ENCODE measurements at places on chromosomes 3 and 15.

GRCh38 chr3:33543601-33544000, 103.4 kb upstream of the UBP1 start:
- no peak for DNase-seq

DNA sequence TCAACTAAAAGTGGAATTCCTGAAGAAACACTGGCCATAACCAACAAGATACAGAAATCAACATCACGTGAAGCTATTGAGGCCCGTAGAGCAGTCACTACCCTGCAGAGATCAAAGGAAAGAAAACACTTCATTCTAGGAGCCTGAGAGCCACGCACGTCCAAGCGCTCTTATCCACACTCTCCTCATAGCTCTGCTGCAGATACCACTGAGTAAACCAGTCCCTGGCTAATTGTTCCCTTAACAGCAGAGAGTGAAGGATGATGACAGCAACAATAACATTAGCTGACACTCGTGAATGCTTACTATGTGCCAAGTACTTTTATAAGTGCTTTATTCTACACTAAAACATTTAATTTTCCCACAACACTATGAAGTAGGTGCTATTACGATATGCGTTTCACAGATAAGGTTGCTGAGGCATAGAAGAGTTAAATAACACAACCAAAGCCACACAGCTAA, 271.0 kb upstream of the GADL1 start:
- no peak for DNase-seq

DNA sequence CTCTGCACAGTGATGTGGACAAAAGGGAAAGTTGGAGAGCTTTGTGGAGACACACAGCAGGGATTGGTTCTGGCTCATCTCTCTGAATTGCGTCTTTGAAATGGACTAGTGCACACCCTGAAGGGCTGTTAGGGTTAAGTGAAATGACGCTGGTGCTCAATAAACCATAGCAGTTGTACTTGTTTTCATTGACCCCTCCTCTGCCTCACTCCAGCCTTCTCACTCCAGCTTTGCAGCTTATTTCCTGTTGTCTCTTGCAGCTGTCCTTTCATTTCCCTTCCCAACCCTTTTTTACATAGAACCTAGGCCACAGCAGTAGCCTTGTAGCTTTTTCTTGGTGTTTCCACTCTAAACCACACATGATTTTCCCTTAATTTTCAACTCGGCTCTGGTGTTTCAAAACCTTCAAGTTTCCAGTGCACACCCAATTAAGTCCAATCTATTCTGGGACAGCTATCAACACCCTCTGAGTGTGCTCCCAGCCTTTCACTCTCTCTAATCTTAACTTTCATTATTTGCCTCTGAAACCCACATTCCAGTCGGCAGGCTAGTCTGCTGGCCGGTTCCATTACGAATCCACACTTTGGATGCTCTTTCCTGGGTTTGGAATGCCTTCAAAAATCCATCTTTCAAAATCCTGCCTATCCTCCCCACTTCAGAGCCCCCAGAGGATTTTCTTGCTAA, 6.4 kb downstream of the C3orf52 start:
- DNase-seq: no peak

- no peak for DNase-seq
Observed at GRCh38 chr15:61812476-61812875, 247.8 kb downstream of the VPS13C start.

- no peak for DNase-seq
Observed at GRCh38 chr3:139231555-139232281, 112.1 kb upstream of the MRPS22 start.

GRCh38 chr3:117728226-117728625, 1018.6 kb downstream of the TUSC7 start:
- no peak for DNase-seq

DNA sequence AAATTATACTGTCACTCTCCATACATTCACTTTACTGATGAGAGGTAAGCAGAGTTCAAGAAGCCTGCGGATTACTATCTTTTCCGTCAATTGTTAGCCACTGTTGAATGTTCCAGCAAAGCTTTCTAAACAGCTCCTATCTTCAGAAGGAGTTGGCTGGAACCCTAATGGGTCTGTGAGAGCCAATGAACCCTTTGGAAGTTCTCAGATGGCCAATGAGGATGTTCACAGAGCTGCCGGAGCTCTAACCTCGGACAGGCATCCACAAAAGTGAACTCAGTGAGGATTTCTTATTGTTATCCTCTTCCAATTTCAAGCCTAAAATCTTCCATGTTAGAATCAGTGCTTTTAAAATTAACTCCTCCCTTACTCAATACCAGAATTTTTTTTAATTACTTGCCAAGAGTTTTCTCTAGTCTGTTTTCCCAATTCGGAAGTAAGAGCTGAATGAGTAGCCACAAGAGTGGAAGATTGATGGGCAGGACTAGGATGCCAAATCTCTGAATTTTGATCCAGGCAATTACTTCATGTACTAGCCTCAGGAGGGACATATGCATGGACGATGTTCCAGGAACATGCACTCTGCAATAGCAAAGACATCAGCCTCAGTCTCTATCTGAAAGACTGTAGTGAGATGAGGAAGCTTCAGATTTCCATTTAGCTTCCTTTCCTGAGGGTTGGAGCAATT, 78.1 kb downstream of the AGBL1 start:
- DNase-seq: no peak

- no peak for DNase-seq
Observed at GRCh38 chr3:160016972-160017371, 28.3 kb downstream of the IL12A start.

DNA sequence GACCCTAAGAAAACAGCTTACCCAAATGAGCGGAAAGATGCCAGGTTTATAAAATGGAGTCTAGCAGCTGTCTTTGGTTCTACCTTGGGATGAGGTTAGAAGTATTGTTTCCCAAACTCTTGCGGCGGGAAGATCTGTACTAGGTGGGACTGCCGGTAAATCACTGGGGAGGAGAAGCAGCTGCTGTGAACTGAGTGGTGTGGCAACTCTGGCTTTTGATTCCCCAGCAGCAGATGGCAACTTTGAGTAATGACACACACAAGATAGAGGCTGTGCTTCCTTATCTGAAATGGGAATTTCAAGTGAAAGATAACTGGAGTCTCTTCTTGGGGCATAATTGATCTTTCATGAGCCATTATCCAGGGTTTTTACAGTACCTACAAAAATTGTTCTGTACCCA, 184.9 kb downstream of the ATG7 start:
- no peak for DNase-seq

DNA sequence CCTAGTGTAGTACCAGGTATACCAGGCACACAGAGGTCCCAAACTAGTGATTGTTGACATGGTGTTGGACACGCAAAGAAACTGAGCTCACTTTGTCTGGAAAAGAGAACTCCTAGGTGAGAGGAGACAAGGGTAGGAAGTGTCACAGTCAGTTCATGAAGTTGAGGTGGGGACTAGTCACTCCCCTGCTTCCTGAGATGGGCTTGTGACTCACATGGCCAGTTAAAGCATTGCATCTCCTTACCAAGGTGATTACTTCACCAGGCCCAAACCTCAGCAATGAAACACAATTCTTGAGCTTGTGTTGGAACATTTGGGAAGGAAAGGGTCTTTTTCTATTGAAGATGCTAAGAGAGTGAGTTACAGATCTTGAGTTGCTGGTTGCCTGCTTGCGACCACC, 49.2 kb upstream of the RAD18 start:
- DNase-seq: no peak

GRCh38 chr3:194174406-194174805, 38.5 kb downstream of the HES1 start:
- no peak for DNase-seq

- DNase-seq: no peak
Observed at GRCh38 chr3:98695796-98696195, 67.3 kb upstream of the ST3GAL6 start.

- DNase-seq: no peak
Observed at GRCh38 chr3:20066850-20067617, 26.8 kb downstream of the KAT2B start.

DNA sequence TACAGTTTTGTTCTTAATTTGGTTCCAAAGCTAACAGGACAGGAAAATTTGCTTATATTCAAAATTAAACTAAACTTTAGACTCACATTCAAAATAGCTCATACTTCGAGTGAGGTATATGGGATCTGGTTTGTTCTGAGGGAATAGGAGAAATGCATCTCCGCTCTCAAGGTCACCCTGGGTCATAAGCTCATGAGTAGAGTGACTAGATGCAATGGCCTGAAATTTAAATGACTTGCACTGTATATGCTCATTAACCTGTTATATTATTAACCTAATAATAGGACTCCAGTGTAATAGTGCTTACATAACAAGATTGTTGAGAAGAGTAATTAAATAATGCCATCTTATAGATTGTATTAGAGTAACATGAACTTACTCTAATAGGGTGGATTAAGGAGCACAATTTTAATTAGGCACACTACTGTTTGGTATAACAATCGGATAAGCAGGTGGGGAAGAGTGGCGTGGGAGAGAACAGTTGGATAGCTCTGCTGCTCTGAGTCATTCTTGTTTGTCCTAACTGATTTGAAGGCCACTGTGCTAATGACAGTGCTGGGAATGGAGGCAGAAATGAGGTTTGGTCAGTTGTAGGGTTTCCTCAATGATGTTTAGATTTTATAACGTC, 5.2 kb downstream of the NKTR start:
- no peak for DNase-seq

DNA sequence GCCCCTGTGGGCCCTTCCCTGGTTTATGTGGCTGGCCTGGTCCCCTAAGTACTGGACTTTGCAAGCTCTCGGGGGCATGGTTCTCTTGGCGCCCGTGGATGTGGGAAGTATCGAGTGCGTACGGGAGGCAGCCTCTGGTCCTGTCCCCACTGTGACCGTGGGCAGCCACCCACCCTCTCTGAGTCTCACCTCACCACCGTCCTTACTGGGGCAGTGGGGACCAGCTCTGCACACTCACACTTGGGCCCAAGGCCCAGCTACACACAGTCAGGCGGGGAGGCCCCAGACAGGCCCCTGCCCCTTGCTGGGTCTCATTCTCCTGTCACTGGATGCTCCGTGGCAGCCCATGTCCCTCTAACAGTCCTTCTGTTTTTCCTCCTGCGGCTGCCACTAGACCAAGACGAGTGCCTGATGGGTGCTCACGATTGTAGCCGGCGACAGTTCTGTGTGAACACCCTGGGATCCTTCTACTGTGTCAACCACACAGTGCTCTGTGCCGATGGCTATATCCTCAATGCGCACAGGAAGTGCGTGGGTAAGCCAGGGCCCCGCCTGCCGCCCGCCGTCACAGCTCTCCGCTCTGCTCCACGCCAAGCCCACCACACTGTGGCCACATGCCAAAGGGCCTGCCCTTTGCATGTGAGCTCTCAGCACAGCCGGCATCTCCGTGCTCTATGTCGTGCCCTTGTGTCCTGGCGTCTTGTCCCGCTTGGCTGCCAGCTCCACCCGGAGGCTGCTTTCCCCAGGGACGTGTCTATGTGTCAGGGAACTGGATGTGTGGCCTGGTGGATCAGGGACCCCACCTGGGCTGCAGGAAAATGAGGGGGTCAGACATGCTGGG, 72.7 kb downstream of the FBLN2 start:
- DNase-seq: no peak

DNA sequence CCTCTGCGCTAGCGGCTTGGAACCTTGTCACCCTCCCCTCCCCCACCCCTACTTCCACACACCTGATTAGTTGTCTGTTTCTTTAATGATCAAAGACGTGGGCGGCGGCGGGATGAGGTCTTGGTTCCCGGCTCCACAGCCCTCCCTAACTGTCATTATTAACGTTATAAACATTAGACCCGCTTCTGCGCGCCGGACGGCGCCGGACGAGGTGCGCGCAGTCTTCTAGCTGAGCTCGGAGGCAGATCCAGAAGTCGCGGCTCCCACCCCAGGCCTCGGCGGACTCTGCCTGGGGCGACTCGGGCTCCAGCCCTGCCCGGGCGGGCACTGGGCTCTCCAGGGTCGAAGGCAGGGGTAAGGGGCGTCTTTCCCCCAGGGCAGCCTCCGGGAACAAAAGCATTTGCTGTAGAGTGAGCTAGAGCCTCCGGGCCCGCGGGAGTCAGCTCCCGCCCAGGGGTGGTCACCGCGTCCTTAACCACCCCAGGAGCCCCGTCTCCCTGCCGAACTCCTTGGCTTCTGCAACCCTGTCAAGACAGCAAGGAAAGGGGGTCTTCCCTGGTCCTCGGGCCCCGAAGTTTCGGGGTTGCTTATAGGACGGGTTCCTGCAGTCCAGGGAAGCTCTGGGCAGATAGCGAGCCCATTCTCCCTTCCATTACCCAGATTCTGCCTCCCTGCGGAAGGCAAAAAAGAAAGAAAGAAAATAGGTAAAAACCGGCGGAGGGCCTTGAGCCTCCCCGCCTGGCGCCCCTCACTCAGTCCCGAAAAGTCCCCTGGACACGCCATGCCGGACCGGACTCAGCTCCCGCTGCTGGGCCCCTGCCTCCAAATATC, 2.2 kb upstream of the ISLR2 start:
- no peak for DNase-seq

GRCh38 chr3:170839518-170840100, 30.4 kb downstream of the RPL22L1 start:
- no peak for DNase-seq

GRCh38 chr15:70050970-70051369, 46.7 kb downstream of the TLE3 start:
- DNase-seq: no peak

- no peak for DNase-seq
Observed at GRCh38 chr3:185717121-185717520, 107.7 kb downstream of the IGF2BP2 start.

GRCh38 chr15:73928971-73929627, 2.8 kb downstream of the LOXL1 start:
- DNase-seq: no peak

DNA sequence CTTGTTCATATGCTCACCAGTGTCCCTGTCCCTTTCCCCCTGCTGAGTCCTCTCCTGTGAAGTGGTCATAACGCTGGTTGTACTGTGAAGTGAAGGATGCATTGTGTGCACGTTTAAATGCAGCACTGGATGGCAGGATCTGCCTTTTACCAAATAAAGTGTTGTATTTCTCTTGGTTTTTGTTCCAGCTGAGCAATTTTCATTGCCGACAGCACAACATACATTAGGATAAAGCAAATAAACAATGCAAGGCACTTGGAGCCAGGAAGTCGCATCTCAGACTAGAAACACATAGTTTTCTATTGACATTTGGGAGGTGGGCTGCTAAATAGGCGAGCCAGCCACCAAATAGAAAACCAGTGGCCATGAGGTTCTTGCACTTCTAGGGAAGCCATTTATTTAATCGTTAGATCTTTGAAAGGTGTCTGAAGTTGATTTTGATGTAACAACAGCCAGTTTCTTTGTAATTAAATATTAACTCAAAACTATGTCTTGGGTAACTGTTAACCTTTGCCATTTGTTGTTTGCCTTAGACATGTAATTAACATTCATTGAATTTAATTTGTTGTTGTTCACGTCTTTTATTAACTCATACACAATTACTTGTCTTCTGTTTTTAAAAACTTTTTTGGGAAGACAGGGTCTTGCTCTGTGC, 185.3 kb downstream of the FNDC3B start:
- no peak for DNase-seq

GRCh38 chr3:9190276-9190675, 59.2 kb downstream of the SRGAP3 start:
- DNase-seq: no peak

DNA sequence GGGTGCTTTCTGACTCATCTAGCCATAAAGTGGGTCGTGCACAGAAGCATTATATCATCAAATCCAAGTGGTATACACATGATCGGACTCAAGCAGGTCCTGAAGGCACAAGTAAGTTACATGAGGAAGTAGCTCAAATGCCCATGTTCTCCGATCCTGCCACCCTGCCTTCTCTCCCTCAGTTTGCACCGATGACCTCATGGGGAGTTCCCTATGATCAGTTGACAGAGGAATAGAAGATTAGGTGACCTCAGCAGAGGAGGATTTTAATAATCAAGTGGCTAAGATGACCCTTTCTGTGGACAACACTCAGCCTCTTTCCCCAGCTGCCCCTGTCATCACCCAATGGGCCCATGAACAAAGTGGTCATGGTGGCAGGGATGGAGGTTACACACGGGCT, 149.5 kb downstream of the TBC1D5 start:
- no peak for DNase-seq
